ENCODE measurements at places on chromosomes 1 and 21. TPM values are rescaled to one million over a fixed set of nuclear protein-coding genes. Genes with fewer than 3 reads are reported as not detected.

The ARHGEF16 gene
- total RNA-seq = not detected

The SMCP gene
- not detected for total RNA-seq

The CASQ1 gene
- not detected for total RNA-seq

The MAEL gene
- total RNA-seq = not detected

The KRTAP10-4 gene
- not detected for total RNA-seq

The SELP gene
- total RNA-seq = not detected

The LAPTM5 gene
- not detected for total RNA-seq

The ATP1A1 gene
- 116 TPM for total RNA-seq

The USP16 gene
- total RNA-seq = 28.7 TPM

The AKR7A3 gene
- under 0.01 TPM for total RNA-seq

Measured in IMR-90 (cell line).